Fibroblast of gingiva (primary cell): ENCODE measurements at places on chromosomes 6 and 20.
A peak's percentile ranks its signal among the peaks of the same experiment; 100 is the strongest.

DNA sequence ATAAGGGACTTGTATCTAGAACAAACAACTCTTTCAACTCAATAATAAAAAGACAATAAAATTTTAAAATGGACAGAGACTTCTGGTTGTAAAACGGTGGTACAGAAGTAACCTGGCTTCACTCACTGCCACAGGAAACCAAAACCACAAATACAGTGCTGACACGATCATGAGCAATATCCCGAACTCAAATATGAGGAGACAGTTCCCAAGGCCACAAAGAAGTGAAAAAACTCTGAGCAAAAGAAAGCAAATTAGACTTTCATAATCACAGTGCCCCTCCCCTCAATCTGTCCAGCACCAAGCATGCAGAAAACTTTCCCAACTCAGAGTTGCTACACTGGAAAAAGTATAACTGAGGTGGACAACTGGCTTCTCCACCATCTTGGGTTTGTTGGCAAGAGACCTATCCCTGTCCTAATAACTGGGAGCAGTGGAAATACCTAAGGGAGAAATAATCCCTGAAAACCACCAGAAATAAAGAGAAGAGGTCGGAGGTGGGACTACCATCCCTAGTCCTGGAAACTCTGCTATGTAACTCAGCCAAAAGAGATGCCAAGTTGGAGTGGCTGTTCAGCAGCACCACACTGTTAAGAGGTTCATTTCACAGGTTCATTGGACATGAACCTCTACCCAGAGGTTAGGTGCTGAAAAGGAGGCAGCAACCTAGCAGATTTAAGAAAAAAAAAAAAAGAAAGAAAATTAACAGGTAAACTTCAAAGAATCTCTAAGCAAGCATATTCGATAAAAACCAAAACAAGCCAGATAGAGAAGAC is 55.5 kb downstream of the REV3L start:
- peak; percentile 55 for DNase-seq

GRCh38 chr6:54716877-54717276 is 129.7 kb upstream of the FAM83B start:
- DNase-seq = no peak

DNA sequence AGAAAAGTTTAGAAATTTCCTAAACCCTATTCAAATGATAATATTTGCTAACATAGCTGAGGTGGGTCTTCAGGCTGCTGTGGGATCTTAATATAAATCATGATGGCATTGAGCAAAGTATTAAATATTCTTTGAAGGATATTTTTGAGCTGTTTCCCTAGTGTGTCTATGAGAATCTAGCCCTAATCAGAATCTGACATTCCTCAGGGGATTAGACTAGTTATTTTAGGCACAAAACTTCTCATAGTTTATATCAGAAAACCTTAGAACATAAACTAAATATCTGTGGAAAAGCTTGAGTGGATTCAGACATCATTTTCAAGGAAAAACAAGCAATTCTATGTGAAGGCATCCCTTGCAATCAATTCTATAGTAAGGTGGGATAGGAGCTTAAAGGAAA is 594.5 kb downstream of the RFPL4B start:
- no peak for DNase-seq

DNA sequence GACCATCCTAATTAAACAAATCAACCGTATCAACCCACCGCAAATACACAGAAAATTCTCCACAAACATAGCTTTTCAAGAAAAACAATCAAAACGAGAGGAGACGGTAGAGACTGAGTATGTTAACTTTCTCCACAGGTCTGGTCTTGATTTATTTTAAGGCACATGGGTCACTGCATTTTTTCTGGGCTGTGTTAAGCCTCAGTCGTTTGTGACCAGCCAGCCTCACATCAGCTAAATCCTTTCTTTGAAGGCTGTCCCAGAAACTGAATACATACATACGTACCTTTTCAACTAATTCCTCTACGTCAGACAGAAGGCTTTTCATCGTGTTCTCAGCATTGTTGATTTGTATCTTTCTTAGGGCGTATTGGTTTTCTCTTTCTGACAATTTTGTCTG is 69.4 kb downstream of the LAMA4 start:
- no peak for DNase-seq

DNA sequence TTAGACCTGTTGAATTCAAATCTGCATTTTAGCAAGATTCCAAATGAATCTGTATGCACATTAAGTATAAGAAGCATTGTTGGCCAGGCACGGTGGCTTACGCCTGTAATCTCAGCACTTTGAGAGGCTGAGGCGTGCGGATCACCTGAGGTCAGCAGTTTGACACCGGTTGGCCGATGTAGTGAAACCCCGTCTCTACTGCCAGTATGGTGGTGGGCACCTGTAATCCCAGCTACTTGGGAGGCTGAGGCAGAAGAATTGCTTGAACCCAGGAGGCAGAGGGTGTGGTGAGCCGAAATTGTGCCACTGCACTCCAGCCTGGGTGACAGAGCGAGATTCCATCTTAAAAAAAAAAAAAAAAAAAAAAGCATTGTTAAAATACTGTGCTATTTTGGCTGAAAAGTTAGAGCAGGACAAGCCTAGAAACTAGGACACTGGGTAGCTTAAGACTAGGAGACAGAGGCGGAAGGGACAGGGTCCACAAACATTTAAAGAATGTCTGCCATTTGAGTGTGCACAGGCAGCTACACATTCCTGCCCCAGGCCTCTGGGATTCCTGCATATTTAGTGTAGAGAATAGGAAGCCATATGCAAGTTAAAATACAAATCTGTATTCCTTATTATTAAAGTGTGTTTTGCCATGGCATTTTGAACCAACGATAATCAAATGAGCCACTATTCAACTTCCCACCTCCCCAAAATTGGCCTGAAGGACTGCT is 45.1 kb upstream of the EEF1A1 start:
- no peak for DNase-seq

DNA sequence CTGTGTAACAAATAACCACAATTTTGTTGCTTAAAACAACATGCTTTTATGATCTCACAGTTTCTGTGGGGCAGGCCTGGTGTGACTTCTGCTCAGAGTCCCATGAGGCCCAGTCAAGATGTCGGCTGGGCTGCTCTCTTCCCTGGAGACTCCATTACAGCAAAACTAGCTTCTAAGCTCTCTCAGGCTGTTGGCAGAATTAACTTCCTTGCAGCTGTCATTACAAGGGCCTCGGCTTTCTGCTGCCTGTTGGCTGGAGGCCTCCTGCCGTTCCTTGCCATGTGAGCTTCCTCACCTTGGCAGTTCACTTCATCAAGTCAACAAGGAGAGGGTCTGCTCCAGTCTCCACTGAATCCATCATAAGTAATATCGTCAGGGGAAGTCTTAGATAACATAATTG is 659.2 kb downstream of the PRKN start:
- no peak for DNase-seq
